ENCODE measurements at places on chromosomes 4 and X.

DNA sequence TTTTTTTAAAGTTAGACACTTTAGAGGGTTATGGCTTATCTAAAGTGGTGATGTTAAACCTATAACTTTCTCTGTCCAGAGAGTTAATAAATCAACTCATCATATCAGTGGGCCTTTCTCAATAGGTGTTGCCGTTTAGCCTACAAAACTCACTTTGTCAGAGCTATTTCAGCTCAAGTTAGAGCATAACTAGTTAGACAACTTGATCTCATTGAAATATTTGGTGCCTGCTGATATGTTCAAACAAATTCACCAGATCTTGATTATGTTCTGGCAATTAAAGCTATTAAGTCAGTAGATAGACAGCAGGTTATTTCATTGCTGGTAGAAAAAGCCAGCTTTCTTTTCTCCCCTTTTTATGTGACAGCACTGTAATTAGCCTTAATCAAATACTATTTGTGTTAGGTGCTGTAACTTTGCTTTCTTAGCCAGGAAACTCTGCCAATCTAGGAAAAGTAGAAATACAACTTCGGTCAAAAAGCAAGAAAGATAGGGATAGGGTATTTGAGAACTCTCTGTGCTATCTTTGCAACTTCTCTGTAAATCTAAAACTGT, 191.8 kb downstream of the MAML3 start:
- DNase-seq: no peak

DNA sequence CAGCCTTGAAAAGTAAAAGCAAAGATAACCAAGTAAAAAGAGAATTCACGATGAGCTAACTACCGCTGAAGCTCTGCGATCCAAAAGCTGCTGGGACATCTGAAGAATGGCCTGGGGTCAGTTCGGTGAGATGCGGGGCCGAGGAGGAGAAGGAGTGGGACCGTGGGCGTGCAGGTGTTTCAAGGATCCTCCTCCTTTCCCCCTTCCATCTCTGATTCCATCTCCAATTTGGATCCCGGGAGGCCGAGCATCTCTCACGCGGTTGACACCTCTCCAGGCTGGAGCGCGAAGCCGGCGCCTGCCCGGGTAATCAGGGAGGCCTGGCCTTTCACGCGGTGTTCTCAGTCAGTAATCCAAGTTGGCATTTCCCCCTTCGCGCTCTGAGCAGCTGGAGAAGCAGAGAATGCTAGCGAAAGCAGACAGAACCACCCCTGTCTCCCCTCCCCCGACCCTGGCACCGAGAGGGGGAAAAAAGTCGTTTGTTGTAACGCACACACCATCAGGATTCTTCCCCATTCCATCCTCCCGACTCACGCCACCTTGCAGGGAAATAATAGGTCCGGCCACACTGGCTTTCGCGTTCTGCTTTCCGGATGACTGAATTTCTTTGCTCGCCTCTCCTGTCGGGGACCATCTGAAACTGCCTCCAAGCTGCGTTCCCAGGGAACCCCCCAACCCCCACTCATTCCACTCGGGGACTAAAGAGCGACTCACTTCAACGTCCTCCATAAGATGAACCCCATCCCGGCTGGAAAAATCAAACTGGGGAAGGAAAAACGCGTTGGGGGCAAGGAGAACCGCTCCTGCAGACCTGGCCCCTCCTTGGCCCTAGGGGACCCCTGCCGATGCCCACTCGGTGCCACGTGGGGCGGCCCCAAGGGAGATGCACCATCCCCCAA, 6.5 kb downstream of the NEUROG2 start:
- DNase-seq: no peak

DNA sequence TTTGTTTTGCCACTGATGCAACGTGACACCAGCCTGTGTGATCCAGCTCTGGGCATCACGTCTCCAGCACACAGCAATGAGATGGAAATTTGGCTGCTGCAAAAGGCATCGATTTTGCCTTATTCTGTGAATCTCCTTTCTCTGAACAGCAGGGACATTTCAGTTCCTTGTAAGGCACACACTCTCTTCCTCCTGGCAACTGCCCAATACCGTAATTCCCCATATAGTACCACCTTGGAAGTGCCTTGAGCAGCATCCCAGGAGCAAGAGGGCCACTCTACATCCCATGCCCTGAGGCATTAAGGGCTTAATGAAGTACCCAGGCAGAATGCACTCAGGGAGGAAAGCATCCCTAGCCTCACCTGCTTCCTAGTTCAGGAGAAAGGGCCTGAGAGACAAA, 10.5 kb upstream of the MAMLD1 start:
- no peak for DNase-seq

DNA sequence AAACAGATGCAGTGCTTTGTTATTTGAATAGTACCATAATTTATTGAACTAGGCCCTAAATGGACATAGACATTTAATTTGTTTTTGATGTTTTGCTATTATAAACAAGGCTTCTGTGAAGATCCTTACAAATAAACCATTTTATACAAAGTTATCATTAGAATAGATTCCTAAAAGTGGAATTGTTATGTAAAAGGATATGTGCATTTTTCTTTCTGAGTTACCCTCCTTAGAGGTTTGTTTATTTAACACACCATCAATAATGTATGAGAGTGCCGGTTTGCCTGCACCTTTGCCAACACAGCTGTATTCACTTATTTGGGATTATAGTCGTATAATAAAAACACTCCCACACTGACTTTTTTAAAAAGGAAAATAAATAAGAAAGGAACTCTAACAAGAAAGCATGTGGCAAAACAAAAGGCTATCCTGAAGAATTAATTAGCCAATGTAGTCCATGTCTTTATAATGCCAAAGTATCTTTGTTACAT, 84.8 kb downstream of the PAK3 start:
- no peak for DNase-seq

DNA sequence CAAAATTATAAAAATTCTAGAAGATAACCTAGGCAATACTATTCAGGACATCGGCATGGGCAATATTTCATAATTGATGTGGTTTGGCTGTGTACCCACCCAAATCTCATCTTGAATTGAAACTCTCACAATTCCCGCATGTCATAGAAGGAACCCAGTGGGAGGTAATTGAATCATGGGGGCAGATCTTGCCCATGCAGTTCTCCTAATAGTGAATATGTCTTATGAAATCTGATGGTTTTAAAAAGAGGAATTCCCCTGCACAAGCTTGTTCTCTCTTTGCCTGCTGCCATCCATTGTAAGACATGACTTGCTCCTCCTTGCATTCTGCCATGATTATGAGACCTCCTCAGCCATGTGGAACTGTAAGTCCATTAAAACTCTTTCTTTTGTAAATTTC, 77.7 kb downstream of the DDX60 start:
- no peak for DNase-seq

DNA sequence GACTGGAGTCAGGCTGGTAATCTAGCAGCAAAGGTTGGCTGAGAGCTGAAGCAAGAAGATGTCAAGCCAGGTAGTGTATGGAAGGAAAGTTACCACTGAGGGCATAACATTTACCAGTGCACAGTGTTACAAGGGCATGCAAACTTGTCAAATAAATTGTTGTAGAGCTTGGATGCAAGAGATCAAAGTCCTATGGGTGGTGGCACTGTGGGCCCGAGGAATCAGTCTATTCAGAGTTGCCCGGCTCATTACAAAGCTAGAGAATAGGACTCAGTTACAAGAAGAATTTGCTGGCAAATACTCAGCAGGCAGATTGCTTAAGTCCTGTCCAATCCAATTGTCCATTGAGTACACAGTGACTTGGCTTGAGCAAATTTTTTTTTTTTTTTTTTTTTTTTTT, 2043.8 kb downstream of the ARAP2 start:
- no peak for DNase-seq

GRCh38 chrX:123330229-123330942, 146.3 kb downstream of the GRIA3 start:
- DNase-seq: no peak
